ENCODE measurements at places on chromosomes 13 and 19.

DNA sequence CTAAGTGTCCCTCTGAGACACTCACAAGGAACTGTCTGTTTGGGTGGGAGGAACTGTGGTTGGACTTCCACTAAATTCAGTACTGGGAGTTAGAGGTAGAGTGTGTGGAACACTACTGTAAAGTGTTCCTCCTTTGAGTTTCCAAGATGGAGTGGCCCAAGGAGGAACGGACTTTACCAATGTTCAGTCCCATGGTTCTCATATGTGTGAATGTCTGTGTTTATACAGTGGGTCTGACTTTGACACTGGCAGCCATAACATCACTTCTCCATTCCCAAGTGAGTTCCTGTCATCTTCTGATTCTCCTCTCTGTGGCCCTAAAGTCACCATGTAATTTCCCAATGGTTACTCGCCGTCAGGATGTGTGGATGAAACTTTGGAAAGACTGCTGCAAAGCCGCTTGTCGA, 136.8 kb upstream of the SERP2 start:
- DNase-seq = no peak

GRCh38 chr13:74251778-74252519, 117.7 kb upstream of the KLF12 start:
- DNase-seq = no peak

GRCh38 chr13:63541336-63541735, 2125.7 kb upstream of the PCDH20 start:
- no peak for DNase-seq

DNA sequence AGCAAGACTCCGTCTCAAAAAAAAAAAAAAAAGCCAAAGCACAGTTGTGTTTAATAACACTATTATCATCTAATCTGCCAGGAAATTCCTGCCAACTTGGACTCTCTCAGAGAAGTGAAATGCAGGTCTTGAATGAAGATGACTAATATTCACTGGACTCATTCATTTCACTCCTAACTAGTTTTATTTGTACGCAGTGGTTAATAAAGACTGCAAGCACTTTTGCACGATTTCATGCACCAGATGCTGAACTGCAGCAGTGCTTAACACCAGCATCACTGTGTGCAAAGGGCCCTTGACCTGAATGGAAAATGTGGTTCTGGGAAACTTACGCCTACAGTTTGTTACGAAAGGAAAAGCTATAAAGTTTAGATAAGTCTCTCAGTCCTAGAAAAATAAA, 63.3 kb downstream of the DHRS12 start:
- no peak for DNase-seq

GRCh38 chr13:35140831-35141230, 198.8 kb downstream of the NBEA start:
- no peak for DNase-seq

GRCh38 chr19:3687774-3688706, 12.2 kb downstream of the PIP5K1C start:
- DNase-seq = no peak
